Cardiac muscle cell (in vitro differentiated cells and primary cell): ENCODE measurements at places on chromosomes 6 and 20.

DNA sequence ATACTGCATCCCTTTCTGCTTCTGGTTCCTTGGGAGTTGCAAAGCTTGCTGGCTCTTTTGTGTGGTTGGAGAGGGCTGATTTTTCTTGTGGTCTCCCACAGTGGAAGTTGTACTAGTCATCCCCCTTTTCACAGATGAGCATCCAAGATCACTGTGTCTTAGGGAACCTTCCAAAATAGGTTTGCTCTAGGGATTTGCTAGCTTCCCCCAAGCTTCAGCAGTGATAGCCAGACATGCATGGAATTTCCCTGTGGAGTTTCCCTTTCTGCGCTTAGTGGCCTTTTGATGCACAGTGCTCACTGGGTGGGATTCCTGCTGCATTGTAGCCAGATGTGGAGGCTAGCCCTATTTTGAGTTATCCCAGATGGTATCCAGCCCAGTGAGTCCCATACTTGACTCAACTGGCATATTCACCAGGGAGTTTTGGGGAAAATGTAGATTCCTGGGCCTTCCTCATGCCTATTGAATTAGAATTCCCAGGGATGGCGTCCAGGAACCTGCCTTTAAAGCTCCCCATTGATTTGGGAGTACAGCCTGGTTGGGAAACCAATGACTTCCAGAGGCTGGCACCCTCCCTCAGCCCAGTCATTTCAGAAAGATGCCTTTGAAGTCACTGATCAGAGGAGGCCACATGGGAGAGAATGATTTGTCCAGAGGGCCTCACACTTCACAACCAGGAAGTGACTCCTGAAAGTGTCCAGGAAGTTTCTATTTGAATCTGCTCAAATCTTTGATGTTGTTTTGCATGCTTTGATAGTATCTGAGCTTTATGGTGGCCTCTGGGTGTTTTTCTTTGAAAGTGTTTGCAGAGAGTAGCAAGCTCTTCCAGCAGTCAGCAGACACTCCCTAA, 25.9 kb downstream of the PPARD start:
- peak; percentile 46 for DNase-seq

- peak; percentile 78 for DNase-seq
Observed at GRCh38 chr6:125095580-125096301, 57.8 kb upstream of the TPD52L1 start.

DNA sequence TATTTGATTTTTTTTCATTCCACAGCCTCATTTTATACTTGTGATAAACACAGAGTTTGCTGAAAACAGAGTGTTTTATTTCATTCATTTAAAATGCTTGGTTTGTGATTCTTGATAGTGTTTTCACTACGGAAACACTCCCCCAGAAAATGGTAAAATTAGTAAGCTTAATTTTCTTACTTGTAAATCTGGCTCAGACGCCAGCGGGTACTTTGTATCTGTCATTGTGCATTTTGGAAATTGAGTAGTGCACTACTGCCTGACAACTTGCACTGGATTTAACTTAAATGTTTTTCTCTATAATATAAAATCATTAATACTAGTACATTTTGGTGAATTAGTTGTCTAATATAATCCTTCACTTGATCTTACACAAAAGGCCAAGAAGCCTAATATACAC, 37.0 kb upstream of the HINT3 start:
- no peak for DNase-seq

DNA sequence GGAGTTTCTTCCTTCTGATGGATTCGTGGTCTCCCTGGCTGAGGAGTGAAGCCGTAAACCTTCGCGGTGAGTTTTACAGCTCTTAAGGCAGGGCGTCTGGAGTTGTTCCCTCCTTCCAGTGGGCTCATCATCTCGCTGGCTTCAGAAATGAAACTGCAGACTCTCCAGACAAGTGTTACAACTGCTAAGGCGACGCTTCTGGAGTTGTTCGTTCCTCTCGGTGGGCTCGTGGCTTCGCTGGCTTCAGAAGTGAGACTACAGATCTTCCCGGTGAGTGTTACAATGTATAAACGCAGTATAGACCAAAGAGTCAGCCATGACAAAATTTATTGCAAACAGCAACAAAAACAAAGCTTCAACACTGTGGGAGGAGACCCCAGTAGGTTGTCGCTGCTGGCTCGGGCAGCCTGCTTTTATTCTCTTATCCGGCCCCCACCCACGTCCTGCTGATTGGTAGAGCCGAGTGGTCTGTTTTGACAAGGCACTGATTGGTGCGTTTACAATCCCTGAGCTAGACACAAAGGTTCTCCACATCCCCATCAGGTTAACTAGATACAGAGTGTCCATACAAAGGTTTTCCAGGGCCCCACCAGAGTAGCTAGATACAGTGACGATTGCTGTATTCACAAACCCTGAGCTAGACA, 113.2 kb downstream of the GPX5 start:
- no peak for DNase-seq

DNA sequence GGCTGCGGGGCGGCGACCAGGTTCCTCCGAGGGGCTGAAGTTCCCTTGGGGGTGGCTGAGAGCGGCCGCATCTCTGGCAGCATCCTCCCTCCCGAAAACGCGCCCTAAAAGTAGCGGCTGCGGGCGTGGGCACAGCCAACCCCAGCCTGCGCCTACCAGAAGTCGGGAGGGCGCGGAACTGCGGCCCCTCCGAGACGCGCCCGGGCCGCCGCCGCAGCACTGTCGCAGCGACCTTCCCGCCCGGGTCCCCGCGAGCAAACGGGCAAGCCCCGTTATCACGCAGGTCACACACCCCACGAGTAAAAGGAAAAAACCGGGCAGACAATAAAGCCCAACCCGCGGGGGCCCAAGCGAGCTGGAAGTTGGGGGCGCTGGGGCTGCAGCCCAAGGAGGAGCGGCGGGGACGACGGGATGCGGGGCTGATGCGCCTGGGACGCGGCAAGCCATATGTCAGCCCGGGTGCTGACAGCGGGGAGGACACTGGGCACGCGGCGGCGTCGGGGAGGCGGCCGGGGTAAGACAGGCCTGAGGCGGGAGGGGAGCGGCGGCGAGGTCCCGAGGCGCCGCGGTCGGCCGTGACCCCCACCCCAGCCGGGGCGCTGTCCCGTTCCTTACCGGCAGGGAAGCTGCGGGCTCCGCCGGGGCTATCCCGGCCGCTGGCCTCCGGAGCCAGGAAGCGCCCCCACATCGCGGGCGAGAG, 659 bp downstream of the CEP85L start:
- no peak for DNase-seq

DNA sequence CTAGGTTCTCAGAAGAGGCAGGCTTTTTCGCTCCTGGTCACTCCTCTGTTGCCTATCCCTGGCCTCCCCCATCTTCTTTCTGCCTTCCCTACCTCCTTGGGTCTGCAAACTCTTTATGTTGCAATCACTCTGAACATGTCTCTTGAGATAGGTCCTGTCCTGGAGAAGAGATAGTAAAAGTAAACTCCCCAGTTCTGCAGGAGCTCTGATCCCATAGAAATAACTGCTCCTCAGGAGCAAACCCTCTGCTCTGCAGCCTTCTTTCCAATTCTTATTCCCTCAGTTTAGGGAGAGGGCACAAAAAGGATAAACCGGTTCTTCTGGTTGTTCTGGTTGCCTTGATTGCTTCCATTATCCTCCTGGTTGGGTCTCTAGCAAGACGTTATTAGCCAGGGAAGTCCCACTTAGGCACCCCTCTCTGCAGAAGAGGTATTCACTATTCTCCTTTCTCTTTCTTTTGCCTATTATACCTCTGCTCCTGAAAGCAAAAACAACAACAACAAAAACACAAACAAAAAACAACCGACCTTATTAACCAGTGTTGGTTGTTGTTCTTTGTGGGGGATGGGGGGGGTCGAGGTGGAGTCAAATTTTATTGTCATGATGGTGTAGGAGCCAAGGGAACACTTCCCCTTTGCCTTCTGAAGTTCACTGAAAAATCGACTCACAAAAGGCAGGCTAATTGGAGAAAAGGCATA, 973 bp downstream of the TRIM38 start:
- DNase-seq: peak; percentile 63

DNA sequence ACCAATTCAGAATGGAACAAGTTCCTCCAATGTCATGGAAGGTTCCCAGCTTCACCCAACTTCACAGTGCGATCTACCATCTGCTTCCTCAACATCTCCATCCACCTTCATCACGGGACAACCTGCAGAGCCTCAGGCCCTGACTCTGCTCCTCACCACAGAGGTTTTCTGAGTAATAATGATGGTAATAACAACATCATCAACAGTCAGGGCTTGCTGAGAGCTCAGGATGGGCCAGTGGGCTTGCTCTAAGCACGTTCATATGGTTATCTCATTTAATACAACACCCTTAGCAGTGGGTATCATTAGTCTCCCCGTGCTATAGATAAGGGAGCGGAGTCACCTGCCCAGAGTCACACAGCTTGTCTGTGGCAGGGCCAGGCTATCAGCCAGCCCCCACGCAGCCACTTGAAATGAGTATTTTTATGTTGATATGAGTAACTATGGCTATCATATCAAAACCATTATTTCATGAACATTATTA, 38.6 kb downstream of the PREX1 start:
- DNase-seq: no peak

DNA sequence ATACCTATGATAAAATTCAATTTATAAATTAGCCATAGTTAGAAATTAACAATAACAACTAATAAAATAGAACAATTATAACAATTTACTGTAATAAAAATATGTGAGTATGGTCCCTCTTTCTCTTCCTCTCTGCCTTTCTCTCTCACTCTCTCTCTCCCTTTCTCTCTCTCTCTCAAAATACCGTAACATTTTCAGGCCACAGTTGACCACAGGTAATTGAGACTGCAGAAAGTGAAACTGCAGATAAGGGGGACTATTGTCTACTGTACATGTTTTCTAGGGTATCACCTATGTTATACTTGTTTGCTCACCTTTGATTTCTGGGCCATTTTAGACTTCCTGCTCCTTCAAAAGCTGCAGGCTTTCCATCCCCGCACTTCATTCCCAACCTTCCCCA, 46.8 kb downstream of the LY86 start:
- DNase-seq: no peak

- DNase-seq: peak; percentile 77
Observed at GRCh38 chr20:8721098-8721497, 347.8 kb upstream of the PLCB4 start.

GRCh38 chr20:9409352-9409751, 105.0 kb upstream of the LAMP5 start:
- no peak for DNase-seq

DNA sequence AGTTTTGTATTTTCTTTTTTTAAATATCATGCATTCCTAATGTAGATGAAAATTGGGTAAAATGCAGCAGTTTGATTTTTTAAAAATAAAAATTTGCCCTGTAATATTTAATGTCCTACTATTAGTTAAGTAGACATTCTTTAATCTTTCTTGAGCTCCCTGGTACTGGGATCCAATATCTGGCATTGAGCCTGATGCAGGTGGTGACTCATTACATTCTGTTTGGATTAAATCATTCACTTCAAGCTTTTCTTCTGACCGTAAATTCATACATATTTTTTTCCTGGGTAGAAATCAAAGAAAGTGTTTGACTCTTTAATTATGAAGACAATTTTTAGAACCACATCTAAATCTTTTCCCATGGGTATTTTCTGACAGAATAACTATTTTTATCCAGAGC, 768.8 kb upstream of the SLC35B3 start:
- DNase-seq: no peak

GRCh38 chr6:37451441-37452193, 18.6 kb downstream of the CMTR1 start:
- peak; percentile 32 for DNase-seq

DNA sequence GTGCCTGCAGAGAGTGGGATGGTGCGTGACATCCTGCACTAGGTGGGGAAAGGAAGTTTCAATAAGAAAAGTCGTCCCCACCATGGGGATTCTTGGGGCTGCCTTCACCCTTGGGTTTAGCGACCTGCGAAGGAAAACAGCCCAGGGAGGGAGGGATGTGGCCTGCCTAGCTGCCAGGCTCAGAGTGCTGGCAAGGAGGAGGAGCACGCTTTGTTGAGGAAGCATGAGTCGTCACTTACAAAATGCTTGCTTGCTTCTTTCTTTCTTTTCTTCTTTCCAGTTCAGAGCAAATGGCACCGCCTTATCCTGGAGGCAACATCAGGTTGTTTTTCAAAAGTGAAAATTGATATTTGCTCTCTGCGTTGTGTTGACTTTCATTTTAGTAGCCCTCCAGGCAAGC, 123.2 kb downstream of the TFAP2C start:
- no peak for DNase-seq

DNA sequence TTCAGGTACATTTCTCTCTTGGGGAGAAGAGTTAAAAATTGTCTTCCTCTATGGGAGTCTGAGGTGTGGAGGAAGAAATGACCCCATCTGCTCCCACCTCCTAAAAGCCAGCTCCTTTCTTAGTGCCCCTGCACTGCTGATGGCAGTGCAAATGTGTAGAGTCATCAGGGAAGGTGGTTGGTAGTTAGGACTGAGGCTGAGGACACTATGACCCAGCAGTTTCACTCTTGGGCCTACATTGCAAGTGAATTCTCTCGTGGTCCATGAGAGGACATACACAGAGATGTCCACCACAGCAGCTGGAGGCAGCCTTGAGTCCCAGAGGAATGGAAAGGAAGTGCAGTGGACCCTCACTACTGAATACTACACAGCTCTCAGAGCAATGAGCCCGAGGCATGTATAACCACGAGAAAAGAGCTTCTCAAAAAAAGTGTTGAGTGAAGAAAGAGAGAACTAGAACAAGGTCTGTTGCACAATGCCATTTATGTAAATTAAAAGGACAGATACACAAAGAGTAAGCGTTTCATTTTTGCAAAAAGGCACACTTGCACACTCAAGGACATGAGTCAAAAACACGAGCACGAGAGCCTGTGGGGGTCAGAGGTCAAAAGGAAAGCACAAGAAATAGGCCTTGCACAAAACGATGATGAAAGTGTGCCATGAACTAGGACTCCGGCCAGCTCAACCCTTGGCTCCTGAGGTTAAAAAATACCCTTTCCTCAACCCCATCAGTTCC, 308.2 kb upstream of the PRND start:
- DNase-seq: no peak

DNA sequence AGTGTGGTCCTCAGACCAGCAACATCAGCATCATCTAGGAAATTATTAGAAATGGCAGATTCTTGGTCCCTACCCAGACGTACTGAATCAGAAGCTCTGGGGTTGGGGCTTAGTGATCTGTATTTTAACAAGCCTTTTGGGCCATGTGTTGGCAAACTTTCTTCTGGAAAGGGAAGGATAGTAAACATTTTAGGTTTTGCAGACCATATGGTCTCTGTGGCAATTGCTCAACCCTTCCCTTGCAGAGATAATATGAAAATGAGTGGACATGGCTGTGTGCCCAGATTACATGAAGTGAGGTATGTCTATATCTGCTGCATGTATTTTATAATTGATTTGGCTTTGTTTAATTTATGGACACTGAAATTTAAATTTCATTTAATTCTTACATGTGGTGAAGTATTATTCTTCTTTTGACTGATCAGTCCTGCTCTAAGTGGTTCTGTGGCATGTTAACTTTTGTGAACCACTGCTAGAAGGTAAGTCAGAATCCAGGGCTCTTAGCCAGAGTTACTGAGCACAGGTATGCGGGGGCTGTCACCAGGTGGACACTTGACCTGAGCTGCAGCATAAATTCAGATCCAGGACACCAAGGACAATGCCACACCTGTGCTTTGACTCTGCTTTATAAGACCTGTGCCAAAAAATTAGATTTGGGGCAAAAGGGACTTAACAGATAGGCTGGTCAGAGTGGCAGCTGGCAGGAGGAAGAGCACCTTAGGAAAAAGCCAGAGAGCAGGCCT, 43.2 kb downstream of the LY86 start:
- peak; percentile 86 for DNase-seq
